Stimulated activated CD8-positive, alpha-beta memory T cell treated with anti-CD3 and anti-CD28 coated beads, Interleukin-12 subunit alpha, Interleukin-12 subunit beta, amount 100 ng/mL, for 4 hours (primary cell): ENCODE measurements at places on chromosomes 2 and 18.

- peak; percentile 35 for DNase-seq
Measured at GRCh38 chr2:73070643-73071359, 711 bp downstream of the SFXN5 start.

DNA sequence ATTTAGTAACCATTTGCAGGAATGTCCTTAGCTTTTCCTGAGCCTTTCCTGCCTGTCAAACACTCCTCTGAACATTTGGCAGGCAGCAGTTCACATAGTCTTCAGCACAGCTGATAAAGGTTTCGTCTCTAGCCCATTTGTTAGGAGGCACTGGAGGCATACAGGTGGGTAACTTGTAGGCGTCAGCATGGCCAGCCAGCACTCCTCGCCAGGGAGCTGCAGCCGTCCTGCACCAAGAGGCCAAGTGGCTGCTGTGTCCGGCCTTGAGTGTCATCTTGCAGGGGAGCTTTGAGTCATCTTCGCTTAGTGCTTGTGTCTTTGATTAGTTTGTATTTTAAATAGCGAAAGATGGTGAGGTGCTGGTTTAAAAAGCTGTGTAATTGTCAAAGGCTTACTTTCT, 120.3 kb upstream of the NFATC1 start:
- no peak for DNase-seq

DNA sequence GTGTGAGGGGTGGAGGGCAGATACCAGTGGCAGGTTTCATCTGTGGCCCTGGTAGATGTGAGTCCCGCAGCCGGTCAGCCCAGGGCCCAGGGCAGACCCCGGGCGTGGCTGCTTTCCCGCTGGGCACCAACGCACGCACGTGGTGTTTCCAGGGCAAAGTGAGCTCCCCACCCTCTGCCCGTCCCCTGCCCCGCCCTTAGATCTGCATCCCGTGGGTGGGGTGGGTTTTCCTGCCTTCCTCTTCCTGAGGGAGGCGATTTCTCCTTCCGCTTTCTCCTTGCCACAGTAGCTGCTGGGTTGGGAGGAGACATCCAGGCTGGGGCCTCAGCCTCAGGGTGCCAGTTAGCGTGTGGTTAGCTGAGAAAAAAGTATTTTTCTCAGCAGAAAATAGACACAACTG, 49.6 kb downstream of the ODC1 start:
- DNase-seq: no peak

DNA sequence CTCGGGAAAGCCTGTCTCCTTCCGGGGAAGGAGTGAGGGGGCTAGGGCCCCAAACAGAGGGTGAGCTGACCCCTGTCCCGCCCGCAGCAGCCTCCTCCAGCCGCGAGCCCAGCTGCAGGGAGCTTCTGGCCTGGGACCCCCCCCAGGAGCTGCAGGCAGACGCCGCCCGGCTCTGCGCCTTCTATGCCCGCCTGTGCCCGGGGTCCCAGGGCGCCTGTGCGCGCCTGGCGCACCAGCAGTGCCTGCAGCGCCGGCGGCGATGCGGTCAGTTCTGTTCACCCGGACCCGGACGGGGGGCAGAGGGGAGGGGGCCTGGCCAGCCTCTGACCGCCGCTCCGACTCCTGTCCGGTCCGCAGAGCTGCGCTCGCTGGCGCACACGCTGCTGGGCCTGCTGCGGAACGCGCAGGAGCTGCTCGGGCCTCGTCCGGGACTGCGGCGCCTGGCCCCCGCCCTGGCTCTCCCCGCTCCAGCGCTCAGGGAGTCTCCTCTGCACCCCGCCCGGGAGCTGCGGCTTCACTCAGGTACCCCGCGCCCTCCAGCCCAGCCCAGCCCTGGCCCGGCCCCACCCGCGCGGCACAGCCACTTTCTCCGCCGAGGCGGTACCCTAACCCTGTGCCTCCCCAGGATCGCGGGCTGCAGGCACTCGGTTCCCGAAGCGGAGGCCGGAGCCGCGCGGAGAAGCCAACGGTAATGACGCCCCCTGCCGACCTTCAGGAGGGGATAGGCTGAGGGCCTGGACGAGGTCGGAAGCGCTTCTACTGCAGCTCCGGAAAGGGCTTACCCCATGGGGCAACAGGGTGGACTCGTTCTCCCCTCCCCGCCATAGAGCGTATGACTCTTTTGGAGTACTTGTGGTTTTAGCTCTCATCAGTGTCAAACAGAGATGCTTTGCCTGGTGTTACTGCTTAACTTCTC, 2.0 kb upstream of the CHRND start:
- DNase-seq: no peak

- no peak for DNase-seq
Measured at GRCh38 chr2:32284321-32284720, 6.6 kb downstream of the YIPF4 start.

DNA sequence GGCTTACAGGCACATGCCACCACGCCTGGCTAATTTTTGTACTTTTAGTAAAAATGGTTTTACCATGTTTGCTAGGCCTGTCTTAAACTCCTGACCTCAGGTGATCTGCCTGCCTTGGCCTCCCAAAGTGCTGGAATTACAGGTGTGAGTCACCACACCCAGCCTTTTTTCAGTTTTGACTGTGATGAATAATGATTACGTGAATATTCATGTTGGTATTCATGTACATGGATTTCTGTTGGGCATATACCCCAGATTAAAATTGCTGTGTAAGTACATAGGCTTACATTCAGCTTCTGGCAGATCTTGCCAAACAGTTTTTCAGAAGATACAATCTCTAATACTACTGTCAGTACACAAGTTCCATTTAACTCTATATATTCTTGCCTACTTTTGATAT, 20.9 kb downstream of the SLC39A10 start:
- DNase-seq: no peak
